NCI-H345 (cell line): ENCODE measurements at places on chromosomes 13 and 19.

DNA sequence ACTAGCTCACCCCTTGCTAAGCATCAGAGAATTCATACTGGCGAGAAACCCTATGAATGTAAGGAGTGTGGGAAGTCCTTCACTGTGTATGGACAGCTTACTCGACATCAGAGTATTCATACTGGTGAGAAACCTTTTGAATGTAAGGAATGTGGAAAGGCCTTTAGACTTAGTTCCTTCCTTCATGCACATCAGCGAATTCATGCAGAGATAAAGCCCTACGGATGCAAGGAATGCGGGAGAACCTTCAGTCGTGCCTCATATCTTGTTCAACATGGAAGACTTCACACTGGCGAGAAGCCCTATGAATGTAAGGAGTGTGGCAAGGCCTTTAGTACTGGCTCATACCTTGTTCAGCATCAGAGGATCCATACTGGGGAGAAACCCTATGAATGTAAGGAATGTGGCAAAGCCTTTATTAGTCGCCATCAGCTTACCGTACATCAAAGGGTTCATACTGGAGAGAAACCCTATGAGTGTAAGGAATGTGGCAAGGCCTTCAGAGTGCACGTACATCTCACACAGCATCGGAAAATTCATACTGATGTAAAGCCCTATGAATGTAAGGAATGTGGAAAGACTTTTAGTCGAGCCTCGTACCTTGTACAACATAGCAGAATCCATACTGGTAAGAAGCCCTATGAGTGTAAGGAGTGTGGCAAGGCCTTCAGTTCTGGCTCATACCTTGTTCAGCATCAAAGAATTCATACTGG lies 17.3 kb downstream of the ZNF30 start:
- no peak for DNase-seq

DNA sequence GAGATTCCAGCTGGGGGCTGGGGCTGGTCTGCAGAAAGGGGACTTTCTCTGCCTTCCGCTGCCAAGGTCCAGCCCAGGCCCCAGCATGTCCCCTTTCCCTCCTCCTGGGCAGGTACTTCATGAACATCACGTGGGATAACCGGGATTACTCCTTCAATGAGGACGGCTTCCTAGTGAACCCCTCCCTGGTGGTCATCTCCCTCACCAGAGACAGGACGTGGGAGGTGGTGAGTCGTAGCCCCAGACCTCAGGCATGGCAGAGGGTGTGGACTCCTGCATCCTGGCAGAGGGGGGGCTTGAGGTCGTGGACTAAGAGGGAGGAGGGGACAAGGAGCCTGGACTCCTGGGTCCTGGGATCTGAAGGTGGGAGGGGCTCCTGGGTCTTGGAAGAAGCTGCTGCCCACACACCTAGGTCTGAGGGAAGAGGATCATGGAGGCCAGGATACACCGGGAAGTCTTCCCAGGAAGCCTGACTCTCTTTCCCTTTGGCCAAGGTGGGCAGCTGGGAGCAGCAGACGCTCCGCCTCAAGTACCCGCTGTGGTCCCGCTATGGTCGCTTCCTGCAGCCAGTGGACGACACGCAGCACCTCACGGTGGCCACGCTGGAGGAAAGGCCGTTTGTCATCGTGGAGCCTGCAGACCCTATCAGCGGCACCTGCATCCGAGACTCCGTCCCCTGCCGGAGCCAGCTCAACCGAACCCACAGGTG lies 20.6 kb downstream of the GRIN2D start:
- no peak for DNase-seq

DNA sequence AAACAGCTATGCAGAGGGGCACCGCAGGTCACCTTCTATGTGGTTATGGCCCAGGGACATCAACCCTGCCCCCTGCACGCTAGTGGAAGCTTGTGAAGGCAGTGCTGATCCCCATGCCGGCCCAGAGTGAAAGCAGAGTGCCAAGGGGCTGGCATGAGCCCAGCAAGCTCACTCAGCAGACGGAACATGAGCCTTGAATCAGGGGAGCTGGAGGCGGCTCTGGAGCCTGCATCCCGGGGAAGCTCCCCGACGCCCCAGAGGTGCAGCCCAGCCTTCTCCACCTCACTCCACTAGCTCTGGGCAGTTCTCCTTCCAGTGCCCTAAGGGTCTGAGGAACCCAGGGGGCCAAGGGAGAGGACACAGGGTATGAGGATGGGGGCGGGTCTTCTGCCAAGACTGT lies 19.0 kb upstream of the ISYNA1 start:
- no peak for DNase-seq

DNA sequence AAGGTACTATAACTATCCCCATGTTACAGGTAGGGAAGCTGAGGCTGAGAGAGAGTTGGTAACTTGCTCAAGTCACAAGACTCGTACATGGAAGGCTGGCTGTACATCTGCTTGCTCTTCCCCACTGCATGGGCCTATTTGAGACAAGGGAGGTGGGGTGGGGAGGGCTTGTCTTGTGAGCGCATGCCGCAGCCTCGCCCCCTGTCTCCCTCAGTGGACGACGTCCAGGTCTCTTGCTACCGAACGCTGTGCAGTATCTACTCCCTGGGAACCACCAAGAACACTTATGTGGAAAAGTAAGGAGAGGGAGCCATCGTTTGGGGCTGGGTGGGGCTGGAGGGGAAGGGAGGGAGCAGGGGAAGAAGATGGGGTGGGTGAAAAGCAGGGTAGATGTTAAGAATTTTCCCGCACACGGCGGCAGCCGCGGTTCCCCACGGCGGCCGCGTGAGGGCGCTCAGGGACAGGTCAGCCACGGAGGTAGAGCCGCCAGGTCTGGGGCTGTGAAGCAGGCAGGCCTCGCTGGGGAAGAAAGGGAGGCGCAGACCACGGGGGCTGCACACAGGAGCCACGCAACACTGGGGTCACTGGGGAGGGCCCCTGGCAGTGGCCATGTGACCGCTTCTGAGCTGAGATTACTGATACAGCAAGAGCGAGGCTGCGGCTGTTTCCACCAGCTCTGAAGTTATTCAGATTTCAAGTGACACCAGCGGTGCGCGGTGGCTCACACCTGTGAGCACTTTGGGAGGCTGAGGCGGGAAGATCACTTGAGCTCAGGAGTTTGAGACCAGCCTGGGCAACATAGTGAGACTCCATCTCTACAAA lies 81.5 kb downstream of the RYR1 start:
- peak; percentile 83 for DNase-seq

- DNase-seq: peak; percentile 15
Observed at GRCh38 chr13:32752997-32753606, 166.8 kb downstream of the PDS5B start.

DNA sequence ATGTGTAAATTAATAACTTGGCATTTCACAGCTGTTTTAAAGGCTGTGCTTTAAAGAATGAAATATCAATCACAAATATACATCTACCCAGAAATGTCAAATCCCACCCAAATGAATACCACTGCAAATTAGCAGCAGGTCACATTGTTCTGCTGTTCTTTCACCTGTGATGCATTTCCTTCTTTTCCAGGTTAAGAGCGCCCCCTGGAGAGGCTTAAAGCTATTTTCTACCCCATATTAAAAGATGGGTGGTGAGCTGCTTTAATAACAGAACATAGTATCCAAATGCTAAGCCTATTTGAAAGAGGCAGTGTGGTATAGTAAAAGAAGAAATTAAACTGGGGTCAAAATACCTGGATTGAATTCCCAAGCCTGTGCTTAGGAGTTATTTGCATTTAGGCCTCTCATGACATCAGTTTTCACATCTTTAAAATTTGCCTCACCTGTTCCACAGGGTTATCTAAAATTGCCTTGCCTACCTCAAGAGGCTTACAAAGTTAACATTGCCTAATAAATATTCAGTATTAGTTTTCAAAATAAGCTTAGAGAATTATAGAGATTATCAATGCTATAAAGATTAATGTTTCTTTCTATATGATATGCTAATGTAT lies 396.9 kb upstream of the SLITRK5 start:
- peak; percentile 79 for DNase-seq
